NCI-H2171 treated with DMSO at 0.1 percent for 48 hours (cell line): ENCODE measurements at places on chromosomes 1 and 21.

DNA sequence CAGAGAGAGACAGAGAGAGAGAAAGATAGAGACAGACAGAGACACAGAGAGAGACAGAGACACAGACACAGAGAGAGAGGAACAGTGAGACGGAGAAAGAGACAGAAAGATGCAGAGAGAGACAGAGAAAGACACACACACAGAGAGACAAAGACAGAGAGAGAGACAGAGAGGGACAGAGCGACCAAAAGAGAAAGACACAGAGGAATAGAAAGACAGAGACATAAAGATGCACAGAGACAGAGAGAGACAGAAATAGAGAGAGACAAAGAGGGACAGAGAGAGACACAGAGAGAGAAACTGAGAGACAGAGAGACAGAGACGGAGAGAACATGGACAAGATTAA lies 16.5 kb downstream of the WNT3A start:
- no peak for DNase-seq

DNA sequence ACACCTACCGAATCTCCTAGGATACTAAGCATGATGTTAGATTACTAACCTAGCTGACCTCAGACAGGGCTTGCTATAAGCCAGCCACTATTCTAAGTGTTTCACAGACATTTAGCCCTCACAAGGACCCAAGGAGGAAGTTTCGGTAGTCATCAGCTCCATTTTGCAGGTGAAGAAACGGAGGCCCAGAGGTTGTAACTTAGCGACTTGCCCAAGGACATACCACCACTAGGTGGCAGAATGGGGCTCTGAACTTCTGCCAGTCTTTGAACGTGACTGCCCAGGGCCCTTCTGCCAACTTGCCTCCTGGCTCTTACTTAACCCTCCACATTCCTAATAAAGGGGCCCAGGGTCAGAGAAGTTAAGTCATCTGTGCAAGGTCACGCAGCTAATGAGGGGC lies 283.5 kb downstream of the C1orf94 start:
- DNase-seq, result peak; percentile 41

GRCh38 chr21:43916691-43917514 lies 51.9 kb downstream of the AGPAT3 start:
- peak; percentile 60 for DNase-seq

DNA sequence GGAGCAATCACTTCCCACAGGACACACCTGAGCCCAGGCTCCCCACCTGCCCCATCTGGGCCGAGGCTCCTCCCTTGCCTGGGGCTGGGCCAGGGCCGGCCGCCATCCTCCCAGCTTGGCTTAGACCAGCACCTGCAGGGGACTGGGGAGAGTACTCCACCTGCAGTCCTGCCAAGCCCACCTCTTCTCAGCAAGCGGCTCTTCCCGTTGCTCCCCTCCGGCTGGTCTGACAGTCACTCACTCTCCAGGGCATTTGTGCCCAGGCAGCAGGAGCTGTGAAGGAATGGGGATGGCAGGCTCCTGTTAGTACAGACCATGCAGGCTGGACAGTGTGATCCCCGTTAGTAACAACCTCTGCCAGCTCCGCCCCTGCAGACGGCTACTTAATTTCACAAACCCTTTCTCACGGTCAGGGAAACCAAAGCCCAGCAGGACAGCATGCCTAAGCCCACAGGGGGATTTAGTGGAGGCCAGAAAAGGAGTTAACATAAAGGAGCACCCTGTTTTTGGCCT lies at the start of gene FYB2:
Gene FYB2, minus strand, starts transcription at position 18 of the 513 bp plus-strand sequence. CDS start 114 bp downstream, outside the sequence.
- DNase-seq, result no peak

DNA sequence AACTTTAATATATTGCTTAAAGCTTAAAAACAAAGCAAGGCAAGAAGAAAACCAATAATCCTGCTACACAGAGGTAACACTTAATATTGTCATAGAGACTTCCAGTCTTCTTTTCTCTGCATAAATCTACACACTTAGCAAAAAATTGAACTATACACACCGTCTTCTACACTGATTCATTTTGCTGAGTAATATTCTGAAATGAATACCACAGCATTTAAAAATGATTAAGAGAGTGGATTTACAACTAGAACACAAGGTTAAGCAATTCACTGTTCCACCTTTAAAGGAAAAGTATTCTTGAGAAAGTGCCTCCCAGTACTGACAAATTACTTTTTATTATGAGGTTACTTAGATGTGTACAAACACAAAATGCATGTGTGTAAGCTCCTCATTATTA lies 22.2 kb upstream of the ITPKB start:
- no peak for DNase-seq

DNA sequence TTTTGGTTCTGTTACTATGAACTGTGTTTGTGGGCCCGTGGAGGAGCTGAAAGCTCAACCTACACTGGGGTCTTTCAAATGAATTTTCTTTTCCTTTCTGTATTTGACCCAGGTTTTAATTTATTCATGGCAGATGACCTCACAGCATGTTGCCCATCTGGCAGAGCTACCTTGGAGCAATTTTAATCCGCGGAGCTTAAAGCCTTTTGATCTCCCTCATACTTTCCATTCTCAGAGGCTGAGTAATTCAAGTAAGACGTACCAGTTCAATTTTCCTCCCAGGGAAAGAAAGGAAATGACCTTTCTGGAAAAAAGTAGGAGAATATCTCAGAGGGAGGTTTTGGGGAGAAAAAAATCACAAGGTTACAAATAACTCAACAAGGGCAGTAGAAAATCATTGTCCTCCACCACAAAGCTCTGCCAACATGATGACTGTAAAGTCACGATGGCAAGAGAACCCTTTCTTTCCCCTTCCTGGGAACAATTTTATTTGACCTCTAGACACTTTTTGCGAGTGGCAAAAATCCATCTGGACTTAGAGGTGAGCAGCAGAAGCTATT lies 21.6 kb upstream of the PCP4 start:
- DNase-seq, result no peak

GRCh38 chr1:237590386-237590785 lies 300.3 kb downstream of the ZP4 start:
- DNase-seq, result no peak

DNA sequence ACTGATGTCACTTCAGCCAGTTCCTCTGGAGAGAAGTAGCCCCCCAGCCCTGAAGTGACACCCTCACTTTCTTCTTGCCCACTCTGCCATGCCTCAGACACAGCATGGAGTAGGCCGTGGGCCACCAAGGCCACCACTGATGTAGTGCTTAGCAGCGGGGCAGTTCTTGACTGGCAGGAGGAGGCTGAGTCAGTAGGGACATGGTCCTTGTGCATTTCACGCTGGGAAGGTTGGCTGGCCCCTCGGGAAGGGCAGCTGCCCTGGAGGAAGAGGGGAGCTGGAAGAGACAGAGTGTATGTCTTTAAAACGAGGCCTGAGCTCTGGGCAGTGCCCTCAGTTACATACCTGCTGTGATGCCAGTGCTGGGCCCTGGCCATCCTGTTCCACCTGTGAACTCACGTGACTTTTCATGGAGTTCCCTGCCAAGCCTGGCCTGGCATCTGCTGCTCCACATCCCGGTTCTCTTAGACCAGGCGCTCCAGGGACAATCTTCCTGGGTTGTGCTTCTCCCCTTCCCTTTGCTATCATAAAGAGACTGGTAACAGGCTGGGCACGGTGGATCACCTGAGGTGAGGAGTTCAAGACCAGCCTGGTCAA lies 158.6 kb upstream of the TMEM51 start:
- no peak for DNase-seq

- peak; percentile 66 for DNase-seq
Observed at GRCh38 chr1:1032424-1032823, 12.5 kb downstream of the AGRN start.

DNA sequence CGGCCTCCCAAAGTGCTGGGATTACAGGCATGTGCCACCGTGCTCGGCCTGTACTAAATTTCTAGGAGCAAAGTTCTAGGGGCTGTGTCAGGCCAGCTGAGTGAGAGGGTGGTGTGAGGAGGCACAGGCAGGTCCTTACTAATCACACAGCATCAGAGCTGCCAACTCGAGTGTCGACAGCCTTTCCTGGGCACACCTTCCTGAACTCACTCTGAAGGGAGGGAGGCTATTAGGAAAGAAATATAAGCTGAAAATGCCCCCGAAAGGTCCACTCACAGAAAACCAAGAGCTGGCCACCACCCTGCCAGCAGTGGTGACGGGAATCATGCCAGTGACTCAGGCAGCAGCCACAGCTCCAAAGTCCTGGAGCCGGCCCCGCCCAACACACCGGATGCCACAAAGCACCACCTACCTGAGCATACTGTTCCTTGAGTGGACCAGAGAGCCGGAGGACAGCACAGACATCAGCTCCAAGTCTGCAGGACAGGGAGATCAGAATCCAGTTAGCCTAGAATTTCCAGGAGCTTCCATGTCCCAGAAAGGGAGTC lies 4.5 kb downstream of the PMVK start:
- DNase-seq, result no peak

DNA sequence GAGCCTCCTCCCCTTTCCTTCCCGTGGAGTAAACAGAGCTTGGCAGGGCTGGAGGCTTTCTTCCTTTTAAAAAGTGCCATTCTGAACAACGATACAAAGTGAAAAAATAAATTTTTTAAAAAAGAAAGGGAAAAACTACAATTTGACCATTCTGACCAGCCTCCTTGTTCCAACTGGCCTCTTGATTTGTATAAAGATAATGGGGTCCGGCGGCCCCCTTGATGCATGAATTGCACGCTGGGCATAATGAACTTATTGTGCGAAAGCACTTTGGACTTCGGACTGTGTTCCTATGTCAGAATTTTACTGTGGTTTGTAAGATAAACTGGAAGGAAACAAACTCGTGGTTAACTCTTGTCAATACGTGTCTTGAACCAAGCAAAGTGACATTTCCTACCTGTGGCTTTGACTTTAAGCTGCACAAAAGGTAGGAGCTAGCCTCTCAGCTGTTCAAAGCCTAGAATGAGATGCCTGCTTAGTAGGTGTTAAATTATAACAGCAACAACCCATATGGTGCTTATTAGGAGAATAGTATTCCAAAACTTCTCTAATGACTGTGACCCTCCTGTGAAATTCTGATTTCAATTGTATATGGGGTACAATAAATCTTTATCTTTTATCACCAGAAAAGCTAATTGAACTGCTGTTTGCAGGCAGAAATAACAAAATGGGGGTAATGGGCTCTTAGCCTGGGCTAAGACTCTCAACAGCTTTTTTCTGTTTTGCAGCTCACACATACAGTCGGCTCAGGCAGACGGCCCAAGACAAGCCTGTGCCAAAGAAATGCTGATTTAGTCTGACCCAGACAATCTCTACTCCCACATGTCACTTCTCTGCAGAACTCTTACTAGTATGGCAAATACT lies 9.3 kb downstream of the IRF2BP2 start:
- peak; percentile 65 for DNase-seq

GRCh38 chr1:44973645-44974044 lies 12.8 kb downstream of the EIF2B3 start:
- no peak for DNase-seq

- peak; percentile 76 for DNase-seq
Observed at GRCh38 chr1:156413391-156414246, 44.6 kb downstream of the RHBG start.

DNA sequence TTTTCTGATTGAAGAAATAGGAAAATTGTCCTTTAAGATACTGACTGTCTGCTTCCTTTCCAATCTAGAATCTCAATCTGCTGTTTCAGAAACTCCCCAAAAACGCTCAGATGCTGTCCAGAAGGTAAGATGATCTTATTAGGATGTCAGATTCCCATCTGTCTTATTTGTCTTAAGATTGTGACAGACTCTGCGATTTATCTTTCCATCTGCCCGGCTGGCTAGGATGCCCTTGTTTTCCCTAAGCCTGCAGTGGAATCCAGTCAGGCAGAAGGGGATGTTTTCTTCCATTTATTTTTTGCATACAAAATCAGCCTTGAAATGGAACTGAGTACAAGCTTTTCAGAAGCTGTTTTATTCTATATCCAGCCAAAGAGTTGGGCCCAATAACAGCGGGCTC lies 96.5 kb downstream of the FMN2 start:
- DNase-seq, result peak; percentile 5

- no peak for DNase-seq
Observed at GRCh38 chr1:23148084-23148483, 20.6 kb downstream of the LUZP1 start.

- no peak for DNase-seq
Observed at GRCh38 chr1:151062741-151063371, 2.7 kb downstream of the MLLT11 start.

GRCh38 chr1:92791487-92792066 lies 6.7 kb upstream of the EVI5 start:
- DNase-seq, result peak; percentile 10

DNA sequence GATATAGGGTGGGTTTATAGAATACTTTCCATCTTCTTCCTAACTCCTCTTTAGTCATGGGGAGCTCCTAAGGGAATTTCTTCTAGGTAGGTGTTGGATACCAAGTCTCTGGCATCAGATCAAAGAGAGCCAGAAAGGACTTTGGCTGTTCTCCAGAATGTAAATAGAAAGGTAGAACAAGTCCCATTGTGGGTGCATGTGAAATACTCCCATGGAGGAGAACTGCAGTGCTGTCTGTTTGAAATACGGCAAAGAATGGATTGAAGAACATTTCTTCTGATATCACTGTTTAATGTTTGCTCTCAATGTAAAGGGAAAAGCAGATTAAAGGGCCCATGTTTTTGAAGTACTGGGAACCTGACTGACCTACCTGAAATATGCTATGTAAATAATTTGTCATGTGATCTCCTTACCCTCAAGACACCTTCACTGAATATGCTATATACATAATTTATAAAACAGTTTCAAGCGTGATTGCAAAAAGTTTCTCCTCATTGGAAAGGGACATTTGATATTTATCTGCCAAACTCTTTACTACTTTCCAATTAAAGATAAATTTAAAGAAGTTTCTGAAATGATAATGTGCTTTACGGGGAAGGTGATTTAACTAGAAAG lies 65.9 kb downstream of the LAMC1 start:
- peak; percentile 85 for DNase-seq

DNA sequence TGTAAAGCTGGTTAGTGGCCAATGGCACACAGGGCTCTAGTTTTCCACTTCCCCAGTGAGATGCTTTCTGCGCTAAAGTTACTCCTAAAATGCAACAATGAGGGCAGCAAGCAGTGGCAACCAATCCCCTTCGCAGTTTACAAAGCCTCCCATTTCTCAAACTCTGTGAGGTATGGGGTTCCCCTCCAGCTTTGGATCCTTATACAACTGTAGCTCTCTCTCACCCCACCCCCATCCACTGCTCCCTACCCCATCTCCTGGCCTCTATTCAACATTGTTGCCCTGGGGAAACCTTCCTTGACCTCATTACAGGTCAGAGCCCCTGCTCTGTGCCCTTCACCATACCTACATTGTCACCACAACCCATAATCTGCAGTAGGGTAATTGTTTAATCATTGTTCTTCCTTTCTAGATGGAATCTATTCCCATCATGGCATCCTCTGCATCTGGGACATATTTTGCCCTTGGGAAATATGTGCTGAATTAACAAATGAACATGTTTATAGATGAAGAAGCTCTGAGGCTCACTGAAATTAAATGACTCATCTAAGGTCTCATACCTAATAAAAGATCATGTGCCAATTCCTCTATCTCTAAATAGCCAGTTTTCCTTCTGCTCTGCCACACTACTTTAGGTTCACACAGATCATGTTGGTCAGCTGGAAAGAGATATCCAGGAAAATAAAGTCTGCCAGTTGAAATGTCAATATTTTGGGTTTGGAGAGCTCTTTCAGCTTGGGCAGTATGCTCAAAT lies 12.6 kb downstream of the KIAA0040 start:
- no peak for DNase-seq

GRCh38 chr1:90989990-90990389 lies 31.8 kb downstream of the ZNF644 start:
- DNase-seq, result no peak
